ENCODE measurements at places on chromosomes 16 and 17. TPM values are rescaled to one million over a fixed set of nuclear protein-coding genes. Genes with fewer than 3 reads are reported as not detected.

DNA sequence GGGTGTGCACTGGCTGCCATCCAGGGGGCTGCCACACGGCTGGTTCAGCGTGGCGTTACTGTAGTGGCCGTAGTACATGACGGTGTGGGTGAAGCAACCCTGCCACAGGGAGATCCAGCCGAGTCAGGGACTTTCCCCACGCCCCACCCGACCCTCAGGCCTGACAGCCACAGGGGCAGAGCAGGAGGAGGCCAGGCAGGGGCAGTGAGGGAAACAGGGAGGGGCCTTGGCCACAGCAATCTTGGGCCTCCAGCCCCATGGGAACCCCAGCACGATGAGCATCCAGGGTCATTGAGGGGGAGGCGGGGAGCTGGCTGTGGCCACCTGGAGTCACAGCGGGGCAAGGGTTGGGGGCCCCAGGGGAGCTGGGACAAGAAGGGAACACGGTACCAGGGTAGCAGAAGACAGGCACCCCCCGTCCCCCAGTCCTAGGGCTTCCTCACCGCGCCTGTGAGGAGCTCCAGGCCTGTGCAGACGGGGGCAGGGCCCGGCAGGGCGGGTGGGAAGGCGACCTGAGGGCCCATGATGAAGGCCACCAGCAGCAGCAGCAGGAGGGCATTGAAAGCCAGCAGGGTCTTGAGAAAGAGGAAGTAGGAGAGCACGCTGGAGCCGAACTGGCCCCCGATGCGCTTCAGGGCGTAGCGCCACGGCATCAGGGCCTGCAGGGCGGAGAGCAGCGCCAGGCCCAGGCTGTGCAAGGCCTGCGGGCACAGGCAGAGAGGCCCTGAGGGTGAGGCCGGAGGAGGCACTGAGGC lies 4.3 kb downstream of the TMC6 start:
- no peak for DNase-seq

- DNase-seq, result no peak
Observed at GRCh38 chr17:72134608-72135394, 14.0 kb downstream of the SOX9 start.

GRCh38 chr16:61659936-61660335 lies 376.3 kb downstream of the CDH8 start:
- no peak for DNase-seq

DNA sequence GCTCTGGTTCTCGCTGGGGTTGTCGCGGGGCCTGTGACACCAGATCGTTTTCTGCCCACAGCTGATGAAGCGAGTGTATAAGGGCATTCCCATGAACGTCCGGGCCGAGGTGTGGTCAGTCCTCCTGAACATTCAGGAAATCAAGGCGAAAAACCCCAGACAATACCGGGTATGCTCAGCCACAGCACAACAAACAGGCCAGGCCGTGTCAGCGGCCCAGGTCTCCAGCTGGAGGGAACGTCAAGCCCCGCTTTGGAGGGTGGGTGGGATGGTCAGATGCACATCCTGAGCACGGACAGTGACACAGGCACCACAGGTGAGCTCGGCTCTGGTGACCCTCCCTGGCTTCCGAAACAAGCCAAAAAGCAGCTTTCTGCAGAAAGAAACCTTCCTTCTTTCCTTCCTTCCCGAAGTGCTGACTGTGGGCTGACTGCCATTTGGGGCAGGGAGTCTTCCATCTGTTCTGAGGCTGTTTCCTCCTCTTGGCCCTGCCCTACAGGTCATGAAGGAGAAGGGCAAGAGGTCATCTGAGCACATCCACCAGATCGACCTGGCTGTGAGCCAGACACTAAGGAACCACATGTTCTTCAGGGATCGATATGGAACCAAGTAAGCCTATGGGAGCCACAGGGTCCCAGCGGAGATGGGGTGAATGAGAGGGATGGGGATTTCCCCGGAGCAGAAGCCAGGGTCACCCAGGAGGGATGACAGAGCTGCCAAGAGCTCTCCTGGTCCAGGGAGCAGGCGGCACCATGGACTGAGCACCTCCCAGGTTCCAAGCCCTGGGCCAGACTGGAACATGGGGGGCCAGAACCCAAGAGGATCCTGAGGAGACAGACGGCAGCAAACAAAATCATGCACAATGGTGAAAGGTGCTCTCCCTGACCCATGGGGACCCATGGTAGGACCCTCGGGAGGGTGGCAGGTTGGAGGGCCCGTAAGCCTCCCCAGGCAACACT lies 79.4 kb downstream of the GOSR1 start:
- no peak for DNase-seq

- no peak for DNase-seq
Observed at GRCh38 chr17:48990882-48991357, 6.3 kb upstream of the IGF2BP1 start.

GRCh38 chr17:5049314-5049841 lies 14.2 kb upstream of the SLC52A1 start:
- no peak for DNase-seq

- DNase-seq, result no peak
Observed at GRCh38 chr17:7478276-7479212, 887 bp downstream of the ZBTB4 start.

DNA sequence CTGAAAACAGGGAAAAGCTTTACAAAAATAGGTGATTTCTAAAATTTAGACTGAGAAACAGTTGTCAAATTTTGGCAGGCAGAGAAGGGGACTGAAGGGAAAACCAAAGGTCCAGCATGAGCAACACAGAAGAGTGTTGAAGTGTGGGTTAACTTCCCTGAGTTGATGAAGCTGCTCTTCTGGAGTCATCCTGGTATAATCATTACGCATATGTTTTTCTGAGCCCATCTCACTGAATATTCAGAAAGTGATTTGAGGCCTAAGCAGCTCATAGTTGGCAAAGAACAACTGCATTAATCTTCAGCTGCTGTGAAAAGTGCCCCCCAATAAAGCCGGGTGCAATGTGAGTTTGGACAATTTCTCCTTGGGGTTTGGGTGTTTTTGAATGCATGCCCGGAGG lies 115.0 kb upstream of the RBBP6 start:
- no peak for DNase-seq

DNA sequence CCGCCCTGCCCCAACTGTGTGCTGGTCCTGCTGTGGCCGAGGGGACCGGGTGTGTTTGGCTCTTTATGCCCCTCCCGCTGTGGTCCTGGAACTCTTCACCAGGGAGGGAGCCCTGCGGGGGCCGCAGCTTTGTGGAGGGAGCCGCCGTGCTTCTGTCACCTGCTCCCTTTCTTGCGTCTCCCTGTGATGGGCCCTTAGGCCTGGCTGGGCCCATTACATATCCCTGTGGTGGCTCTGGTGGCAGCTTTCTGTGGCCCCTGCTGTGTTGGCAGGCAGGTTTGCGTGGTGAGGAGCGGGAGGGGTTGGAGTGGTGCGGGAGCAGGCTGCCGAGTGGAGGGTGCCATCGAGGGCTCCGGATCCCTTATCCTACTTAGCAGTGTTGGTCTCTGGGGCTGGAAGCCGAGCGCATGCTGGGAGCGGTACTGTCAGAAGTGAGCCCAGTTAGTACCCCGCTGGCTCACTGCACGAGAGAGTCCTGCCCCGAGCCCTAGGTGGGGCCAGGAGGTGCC lies 60.4 kb downstream of the PDPK1 start:
- DNase-seq, result no peak

Gene GCGR
- polyA plus RNA-seq, result 11.1 TPM

DNA sequence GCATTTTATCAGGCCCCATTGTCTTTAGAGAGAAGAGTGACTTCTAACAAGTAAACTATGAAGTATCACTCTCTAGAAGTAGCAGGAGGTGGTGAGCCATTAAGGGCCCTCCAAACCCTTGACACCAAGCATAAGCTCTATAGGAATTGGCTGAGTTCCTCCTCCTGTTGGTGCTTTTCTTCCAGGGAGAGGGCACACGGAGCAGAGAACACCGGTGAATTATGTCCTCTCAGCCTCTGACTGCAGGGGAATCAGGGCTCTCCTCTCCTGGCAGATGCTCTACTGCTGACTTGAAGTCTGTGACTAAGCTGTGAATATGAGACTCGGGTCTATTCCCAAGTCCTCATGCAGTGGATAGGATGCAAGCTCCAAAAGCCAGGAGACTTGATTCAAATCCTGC lies 32.3 kb downstream of the CHD9 start:
- DNase-seq, result no peak

Gene CLTC
- polyA plus RNA-seq, result 314 TPM

GRCh38 chr17:77185137-77185536 lies 44.4 kb downstream of the SEC14L1 start:
- DNase-seq, result peak; percentile 39

DNA sequence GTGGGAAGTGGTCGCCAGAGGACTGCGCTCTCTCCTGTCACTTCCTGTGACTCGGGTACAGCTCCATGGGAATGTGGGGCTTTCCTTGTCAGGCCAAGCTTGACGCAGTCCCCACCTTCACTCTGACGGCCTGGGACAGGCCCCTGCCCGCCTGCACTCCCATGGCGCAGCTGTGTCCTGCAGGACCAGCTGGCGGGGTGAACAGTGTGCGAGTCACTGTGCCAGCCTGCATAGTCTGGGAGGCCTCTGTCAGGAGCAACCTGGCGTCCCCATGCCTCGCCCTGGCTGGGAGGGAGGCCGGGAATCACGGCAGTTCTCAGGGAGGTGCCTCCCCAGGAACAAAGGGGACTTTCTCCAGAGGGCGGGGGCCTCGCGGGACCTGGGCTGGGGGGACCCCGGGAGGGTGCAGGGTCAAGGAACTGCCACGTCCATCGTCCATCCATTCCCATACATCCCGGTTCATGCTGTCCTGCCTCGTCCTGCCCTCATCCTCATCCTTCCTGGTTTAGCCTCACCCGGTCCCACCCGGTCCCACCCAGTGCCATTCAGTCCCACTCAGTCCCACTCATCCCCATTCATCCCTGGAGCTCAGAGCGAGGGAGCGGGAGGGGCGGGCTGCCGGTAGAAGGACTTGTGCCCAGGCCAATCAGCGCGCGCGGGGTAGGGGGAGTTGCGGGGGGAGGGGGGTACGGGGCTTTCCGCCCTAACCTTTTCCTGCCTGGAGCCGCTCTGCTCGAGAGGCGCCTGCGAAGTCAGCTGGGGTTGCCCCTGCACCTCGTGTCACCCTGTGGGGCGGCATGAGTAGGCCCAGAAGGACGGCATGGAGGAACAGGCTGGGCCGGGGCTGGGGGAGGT lies 13.4 kb downstream of the FLYWCH1 start:
- DNase-seq, result no peak

Gene FADS6
- 0.68 TPM for polyA plus RNA-seq

GRCh38 chr16:89955001-89955685 lies 6.6 kb downstream of the DEF8 start:
- DNase-seq, result no peak

GRCh38 chr17:4969047-4969550 lies 1.5 kb upstream of the SPAG7 start:
- no peak for DNase-seq

GRCh38 chr16:28529124-28529523 lies 9.7 kb downstream of the NUPR1 start:
- no peak for DNase-seq

Gene TM4SF5
- 2.5 TPM for polyA plus RNA-seq

DNA sequence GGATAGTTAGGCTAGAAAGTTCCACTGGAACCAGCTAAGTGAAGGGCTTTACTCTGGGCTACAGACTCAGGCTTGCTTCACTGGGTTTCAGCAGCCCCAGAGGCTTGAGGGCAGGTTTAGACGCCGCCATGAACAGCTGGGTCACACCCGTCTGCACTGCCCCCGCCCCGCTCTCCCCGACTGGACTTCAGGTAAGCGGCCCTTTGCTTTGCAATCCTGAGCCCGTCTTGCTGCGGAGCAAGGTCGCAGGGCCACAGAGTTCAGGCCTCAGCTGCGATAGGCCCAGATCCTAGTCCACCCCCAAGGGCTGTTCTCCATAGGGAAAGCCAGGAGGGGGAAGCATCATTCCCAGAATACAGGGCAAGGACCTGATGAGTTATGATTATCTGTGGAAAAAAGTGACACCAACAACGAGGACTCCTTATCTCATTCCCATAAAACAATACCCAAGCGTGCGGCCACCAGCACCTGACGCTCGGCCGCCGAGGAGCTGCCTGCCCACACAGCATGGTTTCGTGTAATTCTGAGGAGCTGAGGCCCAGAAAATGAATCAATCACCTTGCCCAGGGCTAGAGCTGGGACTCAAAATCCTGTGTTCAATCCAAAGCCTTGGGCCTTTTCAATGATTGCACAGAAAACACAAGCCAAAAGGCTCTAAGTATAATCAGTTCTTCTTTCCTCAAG lies 20.4 kb downstream of the MEAK7 start:
- DNase-seq, result no peak

DNA sequence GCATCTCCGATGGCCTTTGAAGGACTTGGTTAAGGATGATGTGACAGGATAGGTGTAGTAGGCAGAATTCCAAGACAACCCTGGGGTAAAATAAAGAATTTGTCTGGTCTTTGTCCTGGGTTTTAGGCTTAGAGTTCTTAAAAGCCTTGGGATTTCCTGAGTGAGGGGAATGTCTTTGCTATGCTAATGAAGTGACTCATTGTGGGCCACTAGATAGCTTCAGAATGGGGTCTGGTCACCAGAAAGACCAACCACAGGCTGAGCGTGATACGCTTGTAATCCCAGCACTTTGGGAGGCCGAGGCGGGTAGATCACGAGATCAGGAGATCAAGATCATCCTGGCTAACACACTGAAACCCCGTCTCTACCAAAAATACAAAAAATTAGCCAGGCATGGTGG lies 182.8 kb upstream of the TOX3 start:
- DNase-seq, result no peak

Gene MYH1
- polyA plus RNA-seq, result 0.06 TPM

GRCh38 chr17:28466521-28467048 lies 6.9 kb upstream of the SLC13A2 start:
- DNase-seq, result no peak

GRCh38 chr16:86634292-86634691 lies 55.9 kb downstream of the FOXL1 start:
- no peak for DNase-seq

Gene HSD17B1
- polyA plus RNA-seq, result 6.2 TPM

Gene ZFHX3
- polyA plus RNA-seq, result 23.3 TPM

Gene ADPRM
- 13.5 TPM for polyA plus RNA-seq

Gene CHD3
- 204 TPM for polyA plus RNA-seq

Gene CBFA2T3
- polyA plus RNA-seq, result 3.6 TPM

DNA sequence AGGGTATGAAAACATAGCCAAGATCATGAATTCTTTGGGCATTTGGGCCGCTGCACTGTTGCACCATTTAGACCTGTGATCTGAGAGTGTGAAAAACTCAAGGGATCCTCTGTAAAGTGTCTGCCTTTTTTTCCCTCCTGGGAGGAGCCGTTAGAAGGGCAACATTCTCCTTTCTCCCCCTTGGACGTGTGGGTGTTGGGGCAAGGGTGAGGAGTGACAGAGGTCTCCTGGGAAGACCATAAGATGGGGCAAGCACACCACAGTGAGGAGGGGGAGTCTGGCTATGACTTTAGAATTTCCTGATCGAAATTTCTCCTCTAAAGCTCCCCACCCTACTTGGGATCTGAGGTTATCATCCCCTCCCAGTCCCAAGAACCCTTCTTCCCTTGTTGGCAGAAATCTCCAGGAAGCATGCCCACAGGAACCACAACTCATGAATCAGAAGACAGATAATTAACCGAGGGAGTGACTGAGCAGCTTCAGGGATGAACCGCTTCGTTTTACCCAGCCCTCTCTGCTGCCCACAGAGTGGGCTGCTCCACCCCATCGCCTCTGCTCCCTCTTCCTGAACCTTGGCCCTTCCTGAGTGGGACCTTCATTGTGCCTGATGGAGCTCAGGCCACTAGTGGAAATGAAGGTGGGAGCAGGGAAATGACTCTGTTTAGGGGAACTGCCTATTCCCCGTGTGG lies 4.2 kb downstream of the ITGB3 start:
- no peak for DNase-seq

Data from renal pelvis (tissue), 12 donors.